Brain microvascular endothelial cell (primary cell): ENCODE measurements at places on chromosomes 16 and 17.

GRCh38 chr16:68086336-68086841 lies 1.2 kb downstream of the NFATC3 start:
- DNase-seq: no peak

GRCh38 chr17:29294580-29294900 lies 592 bp upstream of the NUFIP2 start:
- no peak for DNase-seq

GRCh38 chr16:51048544-51048943 lies 102.5 kb downstream of the SALL1 start:
- DNase-seq: no peak

- no peak for DNase-seq
Observed at GRCh38 chr16:74698222-74698621, 2.4 kb downstream of the MLKL start.

DNA sequence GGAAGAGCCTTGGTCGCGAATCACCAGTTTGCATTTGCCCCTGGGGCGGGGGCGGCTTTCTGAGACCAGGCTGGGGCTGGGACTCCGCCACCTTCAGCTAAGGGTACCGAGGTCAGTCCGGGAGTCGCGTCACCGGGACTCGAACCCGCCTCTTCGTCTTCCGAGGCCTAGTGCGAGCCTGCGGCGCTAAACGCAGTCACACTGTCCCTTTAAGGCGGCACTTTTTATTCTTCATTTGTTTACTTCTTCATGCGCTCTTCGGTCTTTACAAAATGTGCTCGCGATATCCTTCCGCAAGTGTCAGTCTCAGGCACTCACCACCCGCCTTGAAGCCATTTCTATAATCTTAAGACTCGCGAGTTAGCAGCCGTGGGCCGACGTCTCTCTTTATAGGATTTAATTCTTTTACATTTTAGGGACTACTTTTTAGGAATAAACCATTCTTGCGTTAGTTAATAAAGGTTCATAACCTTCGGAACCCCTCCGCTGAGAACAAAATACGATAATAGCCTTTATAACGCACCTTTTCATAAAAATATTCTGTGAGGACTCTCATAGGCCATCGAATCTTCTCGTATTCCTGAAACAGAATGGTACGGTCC lies 593 bp upstream of the HEXIM1 start:
- peak; percentile 86 for DNase-seq

GRCh38 chr16:89237733-89238132 lies 20.2 kb downstream of the ZNF778 start:
- DNase-seq: no peak

- DNase-seq: peak; percentile 43
Observed at GRCh38 chr16:15988268-15989013, 39.0 kb downstream of the ABCC1 start.
